Ovary (tissue), 10 donors: ENCODE measurements at places on chromosomes 1 and 21. TPM values are rescaled to one million over a fixed set of nuclear protein-coding genes. Genes with fewer than 3 reads are reported as not detected.

The CD84 gene
- 1.5 TPM for total RNA-seq

The OR2T11 gene
- total RNA-seq: not detected

The NUDT17 gene
- total RNA-seq: 4.3 TPM

The SLC22A15 gene
- total RNA-seq: 0.83 TPM

DNA sequence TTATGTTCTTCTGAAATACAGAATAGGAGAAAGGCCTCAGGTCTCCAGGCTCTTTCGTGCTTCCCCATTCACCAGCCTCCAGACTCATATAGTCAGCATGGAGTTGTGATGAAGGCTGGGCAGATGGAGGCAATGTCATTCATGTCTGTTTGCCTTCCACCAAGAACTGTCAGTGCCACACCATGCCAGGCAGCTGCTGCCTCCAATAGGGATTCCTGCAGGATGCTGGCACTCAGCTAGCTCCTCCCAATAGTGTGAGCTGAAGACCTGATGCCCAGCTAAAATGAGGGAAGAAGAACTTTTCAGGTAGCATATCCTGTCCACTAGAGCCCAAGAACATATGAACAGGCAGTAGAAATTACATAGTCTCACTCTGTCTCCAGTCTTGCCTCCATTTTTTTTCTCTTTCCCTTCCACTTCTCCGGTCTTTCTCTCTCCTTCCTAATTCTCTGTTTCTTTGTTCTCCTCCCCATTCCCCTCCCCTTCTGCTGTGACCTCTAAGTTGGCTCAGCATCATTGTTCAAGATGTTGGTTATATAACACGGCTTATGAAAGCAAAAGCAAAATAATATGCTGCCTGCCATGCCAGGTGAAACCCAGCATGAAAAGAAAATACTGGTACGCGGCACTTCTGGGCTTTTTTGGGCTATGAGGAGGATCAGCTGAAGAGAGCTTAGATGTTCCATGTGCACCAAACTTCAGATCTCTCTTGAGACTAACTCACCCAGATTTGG, 17.3 kb downstream of the GLUL start:
- no peaks in the 10 kb centered on the region for H3K4me1 ChIP-seq

DNA sequence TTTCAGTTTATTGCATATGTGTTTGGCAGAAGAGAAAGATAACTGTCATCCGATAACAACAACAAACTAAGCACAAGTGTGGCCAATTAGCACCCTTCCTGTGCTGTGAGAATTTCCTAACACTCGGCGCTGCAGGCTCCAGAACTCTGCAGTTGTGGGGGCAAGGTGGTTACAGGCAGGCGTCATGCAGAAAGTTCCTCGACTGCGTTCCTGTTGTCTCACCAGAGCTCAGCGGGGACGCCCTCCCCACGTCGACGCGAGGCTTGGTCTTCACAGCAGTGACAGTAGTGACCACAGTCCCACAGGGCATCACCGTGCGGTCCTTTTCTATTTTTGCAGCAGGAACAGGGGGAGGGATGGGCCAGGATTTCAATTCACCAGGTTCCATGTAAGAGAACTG, 27.6 kb upstream of the PRDM15 start:
- H3K4me3 ChIP-seq: no peak overlapping the region
- no peaks in the 10 kb centered on the region for H3K4me1 ChIP-seq
- no peak for DNase-seq
- H3K27ac ChIP-seq: no peak overlapping the region
- no peaks in the 10 kb centered on the region for H3K36me3 ChIP-seq

- H3K27me3 ChIP-seq: no peaks in the 10 kb centered on the region
- no peak overlapping the region for H3K27ac ChIP-seq
- H3K4me3 ChIP-seq: no peak overlapping the region
- DNase-seq: no peak
- H3K36me3 ChIP-seq: no peaks in the 10 kb centered on the region
Measured at GRCh38 chr1:223233019-223233409, 90.0 kb upstream of the TLR5 start.

DNA sequence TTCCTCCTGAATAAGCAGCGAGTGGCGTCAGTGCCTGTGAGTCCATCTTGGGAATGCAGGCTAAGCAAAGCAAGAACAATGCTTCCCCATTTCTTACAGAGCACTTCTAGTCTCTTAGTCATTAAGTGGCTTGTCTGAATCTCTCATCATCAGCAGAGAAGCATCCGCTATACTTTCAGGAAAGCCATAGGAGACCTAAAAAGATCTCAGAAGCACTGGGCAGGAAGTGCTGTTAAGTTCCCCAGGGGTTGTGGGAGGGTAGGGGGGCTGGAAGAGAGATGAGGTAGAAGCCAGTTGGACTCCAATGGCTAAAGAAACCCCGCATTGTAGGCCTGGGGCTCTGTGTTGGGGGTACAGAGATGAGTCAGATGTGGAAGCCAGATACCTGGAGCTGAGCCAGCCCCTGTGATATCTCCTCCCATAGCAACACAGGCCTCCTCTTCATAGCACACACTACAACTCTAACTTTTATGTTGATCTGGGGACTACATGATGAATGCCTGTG, 44.9 kb downstream of the SYT6 start:
- no peaks in the 10 kb centered on the region for H3K4me1 ChIP-seq
- H3K4me3 ChIP-seq: no peak overlapping the region
- no peak overlapping the region for H3K27ac ChIP-seq
- H3K36me3 ChIP-seq: no peaks in the 10 kb centered on the region

- no peak overlapping the region for H3K27ac ChIP-seq
- no peak overlapping the region for H3K4me3 ChIP-seq
- no peak for DNase-seq
- no peaks in the 10 kb centered on the region for H3K4me1 ChIP-seq
- H3K36me3 ChIP-seq: no peaks in the 10 kb centered on the region
Measured at GRCh38 chr1:212687811-212688210, 11.8 kb downstream of the BATF3 start.

DNA sequence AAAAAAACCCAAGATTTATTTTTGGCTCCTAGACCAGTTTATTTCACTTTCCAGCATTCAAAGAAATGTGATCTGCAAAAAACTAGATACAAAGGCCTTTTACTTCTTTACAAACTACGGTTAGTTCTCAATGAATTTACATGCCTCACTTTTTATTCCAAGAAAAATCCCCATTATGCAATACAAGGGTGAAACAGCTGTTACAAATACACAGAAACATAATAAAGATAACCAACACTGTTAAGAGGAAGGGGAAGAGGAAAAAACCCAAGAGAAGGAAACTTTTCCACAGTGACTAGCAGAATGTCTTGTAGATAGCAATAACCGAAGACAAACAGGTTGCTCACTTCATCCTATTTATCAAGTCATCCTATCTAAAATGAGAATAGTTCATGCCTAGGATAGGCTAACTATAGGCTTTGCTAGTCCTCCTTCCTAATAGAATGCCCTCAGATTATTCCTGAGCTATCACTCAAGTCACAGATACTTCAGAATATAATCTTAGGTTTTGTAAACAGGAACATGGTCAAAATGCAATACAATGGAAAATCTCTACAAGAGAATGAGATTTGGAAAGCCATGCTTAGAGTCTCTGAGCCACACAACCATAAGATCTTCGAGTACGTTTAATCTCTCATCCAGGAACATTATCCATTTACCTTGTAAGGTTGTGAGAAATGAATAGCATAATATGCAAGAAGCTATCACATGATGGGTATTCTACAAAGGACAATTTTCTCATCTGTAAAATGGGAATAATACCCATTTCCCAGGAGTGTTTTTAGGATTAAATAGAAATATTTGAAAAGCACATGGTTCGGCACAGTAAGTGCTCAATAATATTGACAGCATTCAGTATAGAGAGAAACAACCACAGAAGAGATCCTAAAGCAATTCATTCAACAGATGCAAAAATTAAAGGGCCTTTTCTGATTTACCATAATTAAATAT, 5.4 kb downstream of the PNRC2 start:
- H3K4me1 ChIP-seq: no peaks in the 10 kb centered on the region
- H3K4me3 ChIP-seq: no peak overlapping the region
- H3K36me3 ChIP-seq: no peaks in the 10 kb centered on the region
- no peaks in the 10 kb centered on the region for H3K27me3 ChIP-seq
- no peak overlapping the region for H3K27ac ChIP-seq

GRCh38 chr1:17280894-17281293, 27.1 kb upstream of the PADI4 start:
- no peaks in the 10 kb centered on the region for H3K27me3 ChIP-seq
- no peaks in the 10 kb centered on the region for H3K4me1 ChIP-seq
- no peaks in the 10 kb centered on the region for H3K36me3 ChIP-seq

GRCh38 chr1:65265651-65266351, 43.5 kb upstream of the DNAJC6 start:
- DNase-seq: peak; percentile 52
- peaks cover 3% of the 10 kb centered on the region for H3K4me1 ChIP-seq
- H3K36me3 ChIP-seq: no peaks in the 10 kb centered on the region
- peak overlapping the region; percentile 40 for H3K4me3 ChIP-seq

GRCh38 chr1:96416111-96416595, 305.4 kb upstream of the PTBP2 start:
- H3K27ac ChIP-seq: no peak overlapping the region
- no peaks in the 10 kb centered on the region for H3K4me1 ChIP-seq
- no peaks in the 10 kb centered on the region for H3K36me3 ChIP-seq
- DNase-seq: no peak
- no peaks in the 10 kb centered on the region for H3K27me3 ChIP-seq

DNA sequence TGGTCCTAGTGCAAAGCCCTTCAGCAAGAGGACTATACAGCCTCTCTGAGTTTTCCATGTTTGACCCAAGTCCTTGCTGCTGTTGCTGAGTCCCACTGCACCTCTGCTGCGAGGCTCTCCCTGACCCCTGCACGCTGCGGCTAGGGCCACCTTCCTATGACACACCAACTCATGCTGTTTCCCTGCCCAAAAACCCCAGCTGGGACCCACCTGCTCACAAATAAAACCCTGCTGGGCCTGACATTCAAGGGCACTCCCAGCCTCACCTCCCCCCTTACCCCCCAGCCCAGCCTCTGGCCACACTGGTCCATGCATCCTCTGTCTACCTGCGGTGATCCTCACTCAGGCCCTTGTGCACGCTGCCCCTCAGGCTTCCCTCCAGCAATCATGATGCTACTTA, 12.3 kb upstream of the ASCL5 start:
- no peaks in the 10 kb centered on the region for H3K27me3 ChIP-seq
- DNase-seq: peak; percentile 6
- no peaks in the 10 kb centered on the region for H3K36me3 ChIP-seq
- H3K4me1 ChIP-seq: no peaks in the 10 kb centered on the region
- no peak overlapping the region for H3K27ac ChIP-seq
- no peak overlapping the region for H3K4me3 ChIP-seq

GRCh38 chr1:201707656-201708055, 121.3 kb upstream of the IPO9 start:
- H3K4me1 ChIP-seq: peaks cover 5% of the 10 kb centered on the region
- H3K36me3 ChIP-seq: no peaks in the 10 kb centered on the region
- no peak overlapping the region for H3K27ac ChIP-seq

DNA sequence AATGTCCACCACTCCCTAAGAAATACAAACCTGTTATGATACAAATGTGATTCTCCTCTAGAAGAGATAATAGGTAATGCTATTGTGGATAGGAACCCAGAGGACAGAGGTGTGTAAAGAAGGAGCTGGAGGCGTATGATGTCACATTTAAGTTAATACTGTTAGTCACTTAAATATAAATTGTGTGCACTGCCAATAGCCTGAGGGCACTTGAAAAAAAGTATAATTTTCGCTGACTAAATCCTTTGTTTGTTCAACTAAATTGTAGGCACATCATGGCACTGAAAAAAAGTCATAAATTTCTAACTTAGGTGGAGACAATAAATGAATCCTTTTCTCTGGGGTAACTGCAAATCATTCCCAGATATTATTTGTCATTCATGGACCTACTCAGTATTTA, 4.4 kb downstream of the RCSD1 start:
- no peaks in the 10 kb centered on the region for H3K36me3 ChIP-seq
- DNase-seq: no peak
- no peaks in the 10 kb centered on the region for H3K27me3 ChIP-seq
- H3K4me3 ChIP-seq: no peak overlapping the region
- peaks cover 8% of the 10 kb centered on the region for H3K4me1 ChIP-seq
- no peak overlapping the region for H3K27ac ChIP-seq
